ENCODE measurements at places on chromosomes 5 and 9. TPM values are rescaled to one million over a fixed set of nuclear protein-coding genes. Genes with fewer than 3 reads are reported as not detected.

GRCh38 chr5:19547640-19548039 is 440.4 kb downstream of the CDH18 start:
- no peaks in the 10 kb centered on the region for H3K36me3 ChIP-seq
- no peak for DNase-seq
- H3K27me3 ChIP-seq: no peaks in the 10 kb centered on the region
- no peak overlapping the region for H3K4me3 ChIP-seq
- no peak overlapping the region for H3K27ac ChIP-seq

DNA sequence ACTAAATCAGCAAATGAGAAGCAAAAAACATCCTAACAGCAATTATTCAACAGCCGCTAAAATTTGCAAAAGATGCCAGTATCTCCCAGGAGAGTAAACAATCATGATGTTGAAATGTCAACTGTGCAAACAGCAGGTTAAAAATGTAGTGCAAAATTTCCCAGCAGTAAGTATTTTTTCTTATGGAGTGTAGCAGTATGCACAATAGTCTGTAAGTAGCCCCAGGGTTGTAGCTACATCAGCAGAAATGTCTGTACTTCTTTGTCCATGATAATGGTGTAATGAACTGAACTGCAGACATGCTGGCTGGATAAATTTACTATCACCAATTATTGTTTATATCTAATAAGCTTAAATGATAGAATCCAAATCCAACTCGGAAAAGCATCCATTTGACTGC is 31.4 kb downstream of the GRIN3A start:
- H3K4me1 ChIP-seq: peaks cover 3% of the 10 kb centered on the region
- DNase-seq: no peak
- no peak overlapping the region for H3K4me3 ChIP-seq
- no peaks in the 10 kb centered on the region for H3K36me3 ChIP-seq
- H3K27me3 ChIP-seq: peaks cover 25% of the 10 kb centered on the region
- H3K27ac ChIP-seq: no peak overlapping the region

GRCh38 chr9:73549991-73550390 is 398.3 kb downstream of the ANXA1 start:
- H3K27ac ChIP-seq: no peak overlapping the region
- DNase-seq: no peak
- no peaks in the 10 kb centered on the region for H3K36me3 ChIP-seq
- no peaks in the 10 kb centered on the region for H3K27me3 ChIP-seq
- no peaks in the 10 kb centered on the region for H3K4me1 ChIP-seq

- no peaks in the 10 kb centered on the region for H3K36me3 ChIP-seq
- H3K27me3 ChIP-seq: peaks cover 9% of the 10 kb centered on the region
- H3K27ac ChIP-seq: no peak overlapping the region
- DNase-seq: no peak
Measured at GRCh38 chr5:58498340-58498942, 7.2 kb downstream of the GAPT start.

DNA sequence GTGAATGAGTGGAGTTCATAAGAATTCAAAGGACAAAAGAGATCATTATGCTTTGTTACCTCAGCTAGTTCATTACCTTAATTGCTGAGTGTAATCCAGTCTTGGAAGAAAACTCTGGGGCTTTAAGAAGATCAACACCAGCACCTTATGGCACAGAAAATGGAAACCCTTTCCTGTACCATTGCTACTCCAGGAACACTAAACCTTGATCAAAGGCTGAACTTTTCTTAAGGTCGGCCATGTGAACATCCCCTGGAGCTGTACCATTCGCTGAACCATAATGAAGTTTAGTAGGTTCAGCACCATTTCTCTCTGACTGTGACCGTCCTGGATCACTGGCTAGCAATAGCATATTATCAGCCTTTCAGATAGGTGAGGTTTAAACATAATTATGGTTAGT is 97.4 kb downstream of the PBX3 start:
- DNase-seq: no peak
- no peak overlapping the region for H3K4me3 ChIP-seq
- H3K27me3 ChIP-seq: no peaks in the 10 kb centered on the region
- H3K36me3 ChIP-seq: no peaks in the 10 kb centered on the region
- H3K4me1 ChIP-seq: no peaks in the 10 kb centered on the region

- peaks cover 4% of the 10 kb centered on the region for H3K27me3 ChIP-seq
- no peaks in the 10 kb centered on the region for H3K36me3 ChIP-seq
- no peak overlapping the region for H3K27ac ChIP-seq
- H3K4me1 ChIP-seq: peaks cover 3% of the 10 kb centered on the region
- no peak overlapping the region for H3K4me3 ChIP-seq
Measured at GRCh38 chr5:76153271-76153670, 70.1 kb downstream of the SV2C start.

- H3K4me3 ChIP-seq: no peak overlapping the region
- no peak overlapping the region for H3K27ac ChIP-seq
- no peaks in the 10 kb centered on the region for H3K4me1 ChIP-seq
- no peak for DNase-seq
- H3K27me3 ChIP-seq: no peaks in the 10 kb centered on the region
- no peaks in the 10 kb centered on the region for H3K36me3 ChIP-seq
Measured at GRCh38 chr5:100026606-100027005, 508.6 kb upstream of the FAM174A start.

DNA sequence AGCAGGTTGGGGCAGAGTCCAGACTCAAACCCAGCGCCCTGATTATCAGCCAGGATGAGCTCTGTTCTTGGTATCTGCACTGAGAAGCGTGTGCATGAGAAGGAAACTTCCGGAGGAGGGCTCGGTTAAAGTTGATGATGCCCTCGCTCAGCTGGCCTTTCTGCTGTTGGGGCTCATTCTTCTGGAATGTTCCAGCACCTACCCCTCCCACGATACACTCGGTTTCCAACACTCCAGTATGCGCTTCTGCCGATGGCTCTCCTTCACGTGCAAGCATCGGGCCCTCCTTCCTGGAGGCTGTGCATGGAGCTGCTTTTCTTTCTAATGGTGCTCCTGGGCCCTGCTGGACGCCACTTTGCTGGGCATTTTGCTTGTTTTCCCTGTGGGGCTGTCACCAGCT is 134.0 kb downstream of the RXRA start:
- no peak overlapping the region for H3K27ac ChIP-seq
- H3K4me3 ChIP-seq: no peak overlapping the region
- no peak for DNase-seq
- H3K27me3 ChIP-seq: no peaks in the 10 kb centered on the region
- peaks cover 7% of the 10 kb centered on the region for H3K4me1 ChIP-seq

- H3K36me3 ChIP-seq: peaks cover 19% of the 10 kb centered on the region
- H3K27me3 ChIP-seq: no peaks in the 10 kb centered on the region
- peaks cover 42% of the 10 kb centered on the region for H3K4me1 ChIP-seq
- peak overlapping the region; percentile 66 for H3K4me3 ChIP-seq
- DNase-seq: peak; percentile 70
- peak overlapping the region; percentile 97 for H3K27ac ChIP-seq
Measured at GRCh38 chr5:76175821-76176403, 92.7 kb downstream of the SV2C start.

GRCh38 chr9:15304632-15305031 is 2.4 kb downstream of the TTC39B start:
- peaks cover 42% of the 10 kb centered on the region for H3K4me1 ChIP-seq
- H3K27me3 ChIP-seq: no peaks in the 10 kb centered on the region
- H3K36me3 ChIP-seq: peaks cover 14% of the 10 kb centered on the region
- H3K27ac ChIP-seq: no peak overlapping the region
- no peak for DNase-seq

Gene CCDC69
- 89.1 TPM for total RNA-seq

Gene ANKRD34B
- not detected for total RNA-seq

Gene LCN10
- total RNA-seq: not detected
